Activated T-helper 1 cell treated with anti-CD3 and anti-CD28 coated beads, Interleukin-2, amount 50 U/mL, for 16 hours (primary cell): ENCODE measurements at places on chromosomes 13 and 19.

GRCh38 chr13:47897411-47898050, 103.5 kb downstream of the SUCLA2 start:
- DNase-seq: no peak

DNA sequence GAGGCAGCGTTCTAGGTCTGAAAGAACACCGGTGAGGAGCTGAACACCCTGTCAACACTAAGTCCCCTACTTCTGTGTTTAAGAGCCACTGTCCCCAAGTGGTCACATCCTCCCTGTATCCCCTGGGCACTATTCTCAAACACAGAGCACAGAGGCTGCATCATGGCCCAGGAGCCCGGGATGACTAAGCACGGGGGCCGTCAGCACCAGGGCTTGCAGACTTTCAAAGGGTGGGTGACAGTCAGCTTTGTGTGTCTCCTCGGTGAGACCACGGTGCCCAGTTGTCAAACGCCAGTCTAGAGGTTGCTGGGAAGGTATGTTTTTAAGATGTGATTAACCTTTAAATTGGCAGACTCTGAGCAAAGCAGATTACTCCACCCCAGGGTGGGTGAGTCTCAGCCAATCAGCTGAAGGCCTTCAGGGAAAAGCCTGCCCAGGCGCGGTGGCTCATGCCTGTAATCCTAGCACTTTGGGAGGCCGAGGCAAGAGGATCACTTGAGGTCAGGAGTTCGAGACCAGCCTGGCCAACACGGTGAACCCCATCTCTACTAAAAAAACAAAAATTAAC, 8.0 kb downstream of the MAP2K2 start:
- DNase-seq: no peak

GRCh38 chr13:106418556-106418955, 116.9 kb downstream of the EFNB2 start:
- no peak for DNase-seq

GRCh38 chr19:43610493-43610892, 1.4 kb upstream of the SRRM5 start:
- DNase-seq: no peak

- DNase-seq: no peak
Measured at GRCh38 chr13:99847318-99847750, 124.2 kb downstream of the ZIC5 start.
